Bronchus fibroblast of lung (primary cell): ENCODE measurements at places on chromosomes 11 and 22. TPM values are rescaled to one million over a fixed set of nuclear protein-coding genes. Genes with fewer than 3 reads are reported as not detected.

Gene TMEM126B
- 68.4 and 70.0 TPM in 2 replicates for total RNA-seq

Gene SLC22A25
- not detected in 2 replicates for total RNA-seq

Gene CBX6
- total RNA-seq: 40.7 and 43.2 TPM in 2 replicates

Gene INS
- not detected in 2 replicates for total RNA-seq

Gene BIRC3
- total RNA-seq: 1.9 and 2.0 TPM in 2 replicates

Gene OR5P2
- not detected in 2 replicates for total RNA-seq
